NB4 (cell line): ENCODE measurements at places on chromosomes 7 and 10.

GRCh38 chr7:91325726-91326125 lies 61.5 kb downstream of the FZD1 start:
- DNase-seq: peak; percentile 34

- DNase-seq: no peak
These were observed 851.3 kb upstream of the POM121L12 start for GRCh38 chr7:52184006-52184703.

DNA sequence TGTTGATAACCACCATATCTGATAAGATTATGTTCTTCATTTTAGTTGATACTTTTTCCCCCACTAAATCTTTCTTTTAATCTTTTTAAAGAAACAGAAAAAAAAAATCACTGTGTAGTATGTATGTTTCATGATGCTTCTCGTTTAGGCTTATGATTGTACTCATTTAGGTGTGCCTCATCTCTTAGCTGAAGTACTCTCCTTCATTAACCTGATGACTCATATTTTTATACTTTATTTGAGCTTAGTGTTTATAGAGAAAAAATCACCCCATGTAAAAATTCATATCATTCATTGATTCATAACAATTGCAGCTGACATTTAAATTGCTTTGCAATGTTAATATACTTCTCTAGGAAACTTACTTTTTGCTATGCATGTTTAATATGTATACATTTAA lies 158.9 kb downstream of the MLLT10 start:
- DNase-seq: no peak

DNA sequence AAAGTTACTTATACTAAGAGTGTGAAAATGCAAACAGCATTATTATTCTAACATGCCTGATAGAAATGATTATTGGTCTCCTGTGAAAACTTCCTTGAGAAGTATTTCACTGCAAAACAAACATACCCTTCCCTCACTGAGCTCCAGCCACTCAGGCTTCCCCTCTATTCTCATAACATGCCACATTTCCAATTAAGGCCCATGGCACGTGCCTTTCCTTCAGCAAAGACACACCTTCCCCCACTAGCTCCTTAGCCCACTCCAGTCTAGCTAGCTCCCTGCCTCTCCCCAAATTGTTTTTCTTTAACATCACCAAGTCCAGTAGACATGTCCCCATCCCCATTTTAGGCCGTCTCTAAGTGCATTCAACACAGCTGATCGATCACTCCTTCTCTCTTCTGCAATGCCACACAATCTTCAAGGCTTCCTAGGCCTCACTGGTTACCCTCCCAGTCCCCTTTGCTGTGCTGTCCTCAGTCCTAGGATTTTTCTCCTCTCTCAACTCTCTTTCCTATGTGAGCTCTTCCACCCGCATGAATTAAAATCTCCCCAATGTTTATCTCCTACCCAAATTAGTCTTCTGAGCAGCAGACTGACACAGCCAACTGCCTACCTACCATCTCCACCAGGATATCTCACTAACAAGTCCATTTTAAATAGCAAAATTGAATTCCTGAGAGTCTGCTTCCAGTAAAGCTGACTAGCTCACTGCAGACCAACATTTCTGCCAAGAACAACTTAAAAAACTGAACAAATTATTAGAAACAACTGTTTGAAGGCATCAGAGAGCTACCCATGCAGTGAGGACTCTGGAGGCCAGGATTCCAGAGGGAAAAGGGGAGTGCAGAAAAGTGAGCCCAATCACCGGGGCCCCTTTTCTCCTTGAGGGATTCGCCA lies 11.9 kb downstream of the CYTH3 start:
- DNase-seq: no peak

GRCh38 chr10:32132357-32132946 lies 76.2 kb upstream of the KIF5B start:
- no peak for DNase-seq

- no peak for DNase-seq
These were observed 318.0 kb downstream of the PLXNA4 start for GRCh38 chr7:132258231-132258630.

DNA sequence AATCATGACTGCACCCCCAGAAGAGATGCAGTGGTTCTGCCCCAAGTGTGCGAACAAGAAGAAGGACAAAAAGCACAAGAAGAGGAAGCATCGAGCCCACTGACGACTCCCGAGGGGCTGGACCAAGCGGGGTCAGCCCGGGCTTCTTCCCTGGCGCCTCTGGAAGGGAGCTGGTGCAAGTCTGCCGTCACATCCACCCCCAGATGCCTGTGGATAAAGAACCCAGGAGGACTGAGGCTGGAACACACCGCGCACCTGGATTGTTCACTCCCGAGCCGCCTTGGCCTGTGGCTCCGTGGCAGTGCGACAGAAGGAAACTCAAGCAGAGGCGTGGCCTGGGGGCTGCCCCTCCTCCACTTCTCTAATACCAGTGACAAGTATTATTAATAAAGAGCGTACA lies 39.8 kb upstream of the GATA3 start:
- DNase-seq: no peak

GRCh38 chr7:150430465-150431085 lies 19.9 kb upstream of the GIMAP8 start:
- DNase-seq: peak; percentile 36

- peak; percentile 42 for DNase-seq
These were observed 512 bp upstream of the VIM start for GRCh38 chr10:17227367-17228090.

- DNase-seq: peak; percentile 89
These were observed at the start of gene CREB3L2 for GRCh38 chr7:138001529-138002095. Gene CREB3L2, minus strand, starts transcription at chr7:138002086. Its CDS starts 381 bp downstream, at chr7:138001705.

GRCh38 chr7:12351843-12352242 lies 51.8 kb downstream of the VWDE start:
- no peak for DNase-seq

GRCh38 chr7:139297795-139298194 lies 43.3 kb upstream of the FMC1 start:
- no peak for DNase-seq

DNA sequence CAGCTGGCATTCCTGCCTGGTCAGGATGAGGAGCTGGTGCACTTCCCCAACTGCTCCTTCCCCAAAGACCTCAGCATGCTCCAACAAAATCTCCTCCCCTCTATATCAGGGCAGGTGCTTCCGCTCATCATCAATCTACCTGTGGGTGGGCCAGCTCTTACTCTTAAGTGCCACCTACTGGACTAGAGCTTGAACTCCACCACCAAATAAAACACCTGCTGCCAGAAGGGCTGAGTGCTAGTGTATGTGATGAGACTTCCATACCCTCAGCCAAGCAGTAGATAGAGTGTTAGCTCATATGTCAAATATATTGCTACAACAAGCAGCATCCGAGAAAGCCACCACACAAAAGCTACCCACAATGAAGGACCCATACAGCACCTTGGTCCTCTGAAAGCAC lies 264.3 kb downstream of the RNLS start:
- peak; percentile 39 for DNase-seq

DNA sequence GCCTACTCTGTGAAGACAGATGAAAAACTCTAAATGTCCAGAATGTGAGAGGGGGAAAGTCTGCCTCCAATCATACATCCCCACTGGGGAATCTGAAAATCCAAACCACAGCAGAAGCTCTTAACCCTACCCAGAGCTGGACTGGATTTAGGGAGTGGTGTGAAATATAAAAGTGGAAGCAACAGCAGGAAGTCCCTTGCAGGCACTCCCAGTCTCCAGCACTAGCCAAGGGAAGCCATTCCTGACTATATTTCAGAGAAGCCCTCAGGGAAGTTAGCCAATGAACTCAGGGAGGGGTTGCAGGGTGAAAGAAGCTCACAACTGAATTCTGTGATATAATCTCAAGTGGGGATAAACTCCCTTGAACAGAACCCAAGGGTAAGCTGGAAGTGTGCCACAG lies 51.5 kb downstream of the CRPPA start:
- no peak for DNase-seq

DNA sequence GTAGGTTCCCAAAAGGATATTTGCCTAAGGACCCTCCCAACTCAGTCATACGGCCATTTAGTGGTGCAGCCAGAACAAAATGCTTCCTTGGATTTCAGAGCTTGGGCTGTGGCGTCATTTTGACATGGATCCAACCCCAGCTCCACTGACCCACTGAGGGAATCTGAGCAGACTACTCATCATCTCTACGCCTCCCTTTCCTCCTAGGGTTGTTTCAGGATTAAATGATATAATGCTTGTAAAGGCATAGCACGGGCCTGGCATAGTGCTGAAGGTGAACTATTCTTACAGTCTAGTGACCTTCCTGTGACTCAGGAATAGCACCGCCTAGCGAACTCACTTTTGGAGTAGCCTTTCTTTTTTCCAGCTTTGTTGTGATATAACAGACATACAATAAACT lies 70.3 kb upstream of the LOXL4 start:
- no peak for DNase-seq

- DNase-seq: no peak
These were observed 12.1 kb downstream of the OPN1SW start for GRCh38 chr7:128763541-128763940.

GRCh38 chr10:27783660-27784059 lies 38.0 kb upstream of the MKX start:
- peak; percentile 54 for DNase-seq

DNA sequence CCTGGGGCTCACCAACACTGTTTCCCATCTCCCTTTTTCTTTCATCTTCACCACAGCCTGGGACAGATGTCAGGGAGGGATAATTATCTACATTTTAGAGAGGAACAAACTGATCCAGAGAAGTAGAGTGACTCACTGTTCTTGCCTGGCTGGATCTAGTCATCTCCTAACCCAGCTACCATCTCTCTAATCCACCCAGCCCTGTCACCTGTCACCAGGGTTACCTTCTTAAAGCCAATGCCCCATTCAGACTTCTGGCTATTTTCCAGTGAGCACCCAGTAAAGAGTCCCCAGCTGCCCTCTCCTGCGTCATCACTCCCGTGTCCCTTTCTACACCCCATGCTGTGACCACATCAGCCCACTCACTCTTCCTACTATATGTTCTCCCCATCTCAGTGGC lies 68.4 kb upstream of the DUSP5 start:
- no peak for DNase-seq

GRCh38 chr10:59177031-59177797 lies 771 bp downstream of the PHYHIPL start:
- peak; percentile 4 for DNase-seq

- DNase-seq: no peak
These were observed 12.7 kb upstream of the LRMDA start for GRCh38 chr10:75418712-75419111.

GRCh38 chr7:116713500-116713899 lies 41.5 kb downstream of the MET start:
- no peak for DNase-seq

GRCh38 chr10:128979405-128979804 lies 487.6 kb upstream of the MGMT start:
- no peak for DNase-seq

DNA sequence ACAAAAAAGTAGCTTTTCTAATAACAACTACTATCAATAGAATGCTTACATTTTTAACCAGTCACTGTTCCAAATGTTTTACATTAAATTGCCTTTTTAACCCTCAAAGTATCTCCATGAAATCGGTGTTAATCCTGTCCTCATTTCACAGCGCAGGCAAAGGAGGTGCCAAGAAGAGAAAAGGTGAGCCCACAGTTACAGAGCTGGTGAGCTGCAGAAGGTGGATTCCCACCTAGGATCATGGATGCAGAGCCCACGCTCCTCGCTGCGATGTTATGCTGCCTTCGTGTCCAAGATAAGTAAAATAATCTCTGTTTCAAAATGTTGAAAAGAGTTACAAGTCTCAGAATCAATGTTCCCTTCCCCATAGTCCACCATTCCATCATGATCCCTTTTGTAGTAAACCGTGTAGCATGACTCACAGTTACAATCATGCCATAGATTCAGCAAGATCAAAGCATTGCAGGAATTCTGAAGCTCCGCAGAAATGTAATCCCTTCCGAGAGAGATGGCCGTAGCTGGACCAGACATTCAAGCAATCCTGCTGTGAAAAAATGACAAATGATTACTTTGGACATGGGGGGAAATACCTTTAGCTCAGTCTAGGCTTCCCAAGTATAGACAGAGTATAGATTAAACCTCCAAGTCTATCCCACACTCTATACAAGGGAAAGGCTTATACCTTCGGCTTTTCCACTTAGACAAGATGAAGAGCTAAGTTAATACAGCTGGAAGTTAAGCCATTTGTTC lies 394.7 kb upstream of the AKR1E2 start:
- DNase-seq: no peak

GRCh38 chr10:63836666-63837442 lies 315.7 kb downstream of the REEP3 start:
- no peak for DNase-seq

DNA sequence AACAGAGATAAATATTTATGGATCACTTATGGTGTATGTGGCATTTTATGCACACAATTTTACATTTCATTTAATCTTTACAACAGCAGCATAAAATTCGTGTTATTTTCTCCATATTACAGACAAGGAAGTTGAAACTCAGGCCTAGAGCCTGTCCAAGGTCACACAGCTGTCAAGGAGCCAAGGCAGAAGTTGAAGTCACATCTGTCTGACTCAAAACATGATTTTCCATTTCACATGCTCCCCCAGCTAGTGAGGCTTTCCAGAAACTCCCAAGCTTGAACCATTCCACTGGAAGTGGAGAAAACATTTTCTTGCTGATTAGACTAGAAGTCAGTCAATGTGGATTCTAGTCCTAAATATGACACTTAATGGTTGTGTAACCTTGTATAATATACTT lies 110.5 kb downstream of the HECTD2 start:
- no peak for DNase-seq

DNA sequence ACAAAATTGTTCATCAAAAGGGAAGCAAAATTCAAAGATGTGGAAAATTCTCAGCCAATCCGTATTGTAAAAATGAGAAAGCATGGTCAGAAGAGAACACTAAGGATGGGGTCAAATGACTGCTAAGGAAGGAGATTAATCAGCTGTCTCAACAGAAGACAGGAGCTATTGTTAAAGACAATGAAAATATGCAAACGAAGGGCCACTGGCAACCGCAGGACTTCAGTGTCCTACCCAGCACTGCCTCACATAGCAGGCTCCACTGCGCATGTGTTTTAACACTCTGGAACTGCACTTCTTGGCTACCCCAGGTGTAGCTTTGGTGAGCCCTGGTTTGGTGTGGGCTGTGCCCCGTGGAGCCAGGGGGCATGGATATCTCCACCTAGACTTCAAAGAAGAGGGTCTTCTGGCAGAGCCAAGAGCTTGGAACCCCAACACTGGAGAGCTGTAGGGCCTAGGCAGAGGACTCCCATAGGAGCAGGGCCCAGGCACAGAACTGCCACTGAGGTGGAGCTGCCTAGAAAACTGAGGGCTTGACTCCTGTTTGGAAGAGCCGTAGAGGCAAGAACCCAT lies 176.2 kb upstream of the GDF10 start:
- DNase-seq: no peak
